ENCODE measurements at places on chromosomes 7 and 10.
A peak's percentile ranks its signal among the peaks of the same experiment; 100 is the strongest.

DNA sequence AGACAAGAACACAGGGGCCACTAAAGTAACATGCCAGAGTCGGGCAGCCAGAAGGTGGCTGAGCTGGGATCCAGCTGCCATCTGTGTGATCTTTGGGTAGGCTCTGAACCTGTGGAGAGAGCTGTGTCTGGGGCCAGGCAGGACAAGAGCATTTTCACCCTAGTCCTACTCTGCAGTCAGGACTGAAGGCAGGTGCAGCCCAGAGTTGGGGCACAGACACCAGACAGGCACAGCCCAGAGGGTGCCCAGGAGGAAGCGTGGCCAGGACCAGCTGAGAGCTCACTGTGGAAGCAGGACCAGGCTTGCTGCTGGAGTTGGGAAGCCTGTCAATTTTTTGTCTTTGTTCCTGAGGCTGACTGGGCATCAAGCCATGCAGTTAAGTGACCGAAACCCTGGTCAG lies 113.6 kb downstream of the ADCY1 start:
- peak; percentile 28 for DNase-seq
- H3K4me1 ChIP-seq: no peaks in the 10 kb centered on the region
- H3K36me3 ChIP-seq: no peaks in the 10 kb centered on the region
- H3K27ac ChIP-seq: no peak overlapping the region
- H3K27me3 ChIP-seq: no peaks in the 10 kb centered on the region

- no peak overlapping the region for H3K27ac ChIP-seq
- H3K36me3 ChIP-seq: no peaks in the 10 kb centered on the region
- no peaks in the 10 kb centered on the region for H3K4me1 ChIP-seq
- no peak overlapping the region for H3K4me3 ChIP-seq
Observed at GRCh38 chr7:104861729-104862390, 152.1 kb upstream of the KMT2E start.

GRCh38 chr10:116772909-116773705 lies 30.7 kb upstream of the HSPA12A start:
- H3K4me1 ChIP-seq: no peaks in the 10 kb centered on the region
- no peaks in the 10 kb centered on the region for H3K36me3 ChIP-seq

GRCh38 chr10:22690158-22690557 lies 24.2 kb downstream of the PIP4K2A start:
- no peak overlapping the region for H3K27ac ChIP-seq
- no peak for DNase-seq
- no peaks in the 10 kb centered on the region for H3K27me3 ChIP-seq
- H3K4me3 ChIP-seq: no peak overlapping the region
- H3K4me1 ChIP-seq: no peaks in the 10 kb centered on the region

DNA sequence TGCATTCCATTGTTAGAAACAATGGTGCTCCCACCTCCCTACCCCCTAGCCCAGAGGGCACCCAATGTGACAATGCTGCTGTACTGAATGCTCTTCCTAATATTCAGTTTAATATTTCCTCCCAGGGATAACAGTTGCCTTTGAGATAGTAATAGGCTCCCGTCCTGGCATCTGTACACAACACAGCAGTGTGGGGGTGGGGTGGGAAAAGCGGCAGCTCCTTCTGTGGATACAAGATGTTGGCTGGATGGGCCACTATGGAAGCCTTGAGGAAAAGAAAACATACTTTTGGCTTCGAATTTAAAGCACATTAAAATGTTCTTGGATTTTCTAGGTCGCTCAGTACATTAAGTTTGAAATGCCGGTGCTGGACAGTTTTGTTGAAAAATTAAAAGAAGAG lies 9.2 kb upstream of the ZNF22 start:
- peak overlapping the region; percentile 90 for H3K27ac ChIP-seq
- no peaks in the 10 kb centered on the region for H3K36me3 ChIP-seq
- peak; percentile 64 for DNase-seq
- H3K4me3 ChIP-seq: no peak overlapping the region

GRCh38 chr10:35555962-35556930 lies 48.9 kb upstream of the GJD4 start:
- H3K4me3 ChIP-seq: no peak overlapping the region
- no peak overlapping the region for H3K27ac ChIP-seq
- peaks cover 30% of the 10 kb centered on the region for H3K36me3 ChIP-seq
- no peaks in the 10 kb centered on the region for H3K4me1 ChIP-seq
- no peak for DNase-seq

- no peaks in the 10 kb centered on the region for H3K36me3 ChIP-seq
- no peak overlapping the region for H3K4me3 ChIP-seq
Observed at GRCh38 chr7:66110856-66111255, 3.8 kb upstream of the CRCP start.

GRCh38 chr7:106610996-106611886 lies 49.7 kb downstream of the CCDC71L start:
- no peaks in the 10 kb centered on the region for H3K36me3 ChIP-seq
- no peak overlapping the region for H3K27ac ChIP-seq
- no peaks in the 10 kb centered on the region for H3K27me3 ChIP-seq
- no peak overlapping the region for H3K4me3 ChIP-seq

DNA sequence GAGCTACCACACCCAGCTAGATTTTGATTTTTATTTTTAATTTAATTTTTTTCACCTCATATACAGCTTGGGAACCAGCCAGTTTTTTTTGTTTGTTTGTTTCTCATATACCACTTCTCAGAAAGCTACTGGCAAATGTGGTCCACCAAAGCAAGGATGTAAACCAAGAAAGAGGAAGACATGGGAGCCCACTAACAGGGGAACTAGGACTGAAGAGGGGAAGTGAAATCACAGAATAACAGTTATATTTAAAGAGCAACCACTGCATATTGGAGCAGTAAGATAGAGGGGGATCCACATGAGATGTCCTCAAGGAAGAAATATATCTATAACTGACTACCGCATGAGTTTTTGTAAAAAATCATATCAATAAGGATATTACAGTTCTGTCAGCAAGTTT lies 10.5 kb downstream of the CPVL start:
- H3K4me3 ChIP-seq: no peak overlapping the region
- DNase-seq: no peak
- no peaks in the 10 kb centered on the region for H3K36me3 ChIP-seq
- H3K4me1 ChIP-seq: no peaks in the 10 kb centered on the region
- no peak overlapping the region for H3K27ac ChIP-seq
- H3K27me3 ChIP-seq: no peaks in the 10 kb centered on the region

DNA sequence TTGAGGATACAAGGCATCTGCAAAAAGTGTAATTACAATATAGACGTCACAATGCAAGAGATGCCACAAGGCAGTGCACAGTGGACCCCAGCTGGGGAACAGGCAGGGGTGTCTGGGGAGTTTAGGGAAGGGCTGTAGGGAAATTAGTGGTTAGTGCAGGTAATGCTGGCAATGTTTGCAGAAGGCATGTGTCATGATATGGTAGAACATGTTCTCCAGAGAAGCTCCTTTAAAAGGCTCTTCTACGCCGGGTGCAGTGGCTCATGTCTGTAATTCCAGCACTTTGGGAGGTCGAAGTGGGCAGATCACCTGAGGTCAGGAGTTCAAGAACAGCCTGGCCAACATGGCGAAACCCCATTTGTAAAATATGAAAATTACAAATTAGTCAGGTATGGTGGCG lies 98.0 kb downstream of the JCAD start:
- no peak overlapping the region for H3K4me3 ChIP-seq
- peaks cover 58% of the 10 kb centered on the region for H3K4me1 ChIP-seq
- no peak overlapping the region for H3K27ac ChIP-seq

GRCh38 chr10:59905066-59905730 lies 1.2 kb downstream of the CCDC6 start:
- peaks cover 59% of the 10 kb centered on the region for H3K4me1 ChIP-seq
- peak; percentile 35 for DNase-seq
- H3K4me3 ChIP-seq: peak overlapping the region; percentile 98
- peak overlapping the region; percentile 99 for H3K27ac ChIP-seq
- H3K27me3 ChIP-seq: no peaks in the 10 kb centered on the region
- no peaks in the 10 kb centered on the region for H3K36me3 ChIP-seq

- H3K4me1 ChIP-seq: no peaks in the 10 kb centered on the region
- H3K36me3 ChIP-seq: no peaks in the 10 kb centered on the region
- no peak overlapping the region for H3K4me3 ChIP-seq
- DNase-seq: no peak
- no peaks in the 10 kb centered on the region for H3K27me3 ChIP-seq
Observed at GRCh38 chr7:144854839-144855424, 19.1 kb upstream of the TPK1 start.

- no peaks in the 10 kb centered on the region for H3K36me3 ChIP-seq
- H3K4me3 ChIP-seq: no peak overlapping the region
- peaks cover 98% of the 10 kb centered on the region for H3K27me3 ChIP-seq
- H3K27ac ChIP-seq: no peak overlapping the region
- H3K4me1 ChIP-seq: peaks cover 37% of the 10 kb centered on the region
Observed at GRCh38 chr7:155810770-155811559, 1.3 kb downstream of the SHH start.

- no peaks in the 10 kb centered on the region for H3K36me3 ChIP-seq
- no peak overlapping the region for H3K27ac ChIP-seq
- no peak for DNase-seq
- H3K4me1 ChIP-seq: no peaks in the 10 kb centered on the region
- no peaks in the 10 kb centered on the region for H3K27me3 ChIP-seq
Observed at GRCh38 chr7:80460857-80461256, 51.0 kb downstream of the GNAT3 start.

- H3K4me3 ChIP-seq: no peak overlapping the region
- H3K27ac ChIP-seq: no peak overlapping the region
- H3K27me3 ChIP-seq: no peaks in the 10 kb centered on the region
- H3K4me1 ChIP-seq: peaks cover 28% of the 10 kb centered on the region
- DNase-seq: no peak
Observed at GRCh38 chr7:2517026-2517425, 2.5 kb upstream of the LFNG start.

- no peak for DNase-seq
- no peaks in the 10 kb centered on the region for H3K27me3 ChIP-seq
- no peak overlapping the region for H3K4me3 ChIP-seq
- no peaks in the 10 kb centered on the region for H3K36me3 ChIP-seq
Observed at GRCh38 chr10:44398271-44398670, 13.4 kb upstream of the CXCL12 start.

DNA sequence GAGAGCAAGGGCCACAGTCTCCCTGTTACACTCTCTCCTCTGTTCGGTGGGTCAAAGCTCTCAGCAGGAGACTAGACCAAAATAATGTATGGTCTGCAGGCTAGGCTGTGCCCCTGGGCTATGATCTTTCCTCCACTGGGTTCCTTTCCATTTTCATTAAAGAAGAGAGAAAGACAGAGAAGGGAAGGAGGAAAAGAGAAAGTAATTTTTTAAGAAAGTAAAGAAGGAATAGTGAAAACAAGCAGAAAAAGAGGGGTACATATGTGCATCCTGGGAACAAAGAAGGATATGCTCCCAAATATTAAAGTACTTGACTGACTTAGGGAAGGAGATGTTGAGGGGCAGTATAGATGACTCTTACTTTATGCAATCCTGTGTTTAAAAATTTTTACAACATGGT lies 33.6 kb upstream of the PIK3AP1 start:
- H3K4me1 ChIP-seq: no peaks in the 10 kb centered on the region
- no peaks in the 10 kb centered on the region for H3K27me3 ChIP-seq
- H3K27ac ChIP-seq: no peak overlapping the region
- H3K36me3 ChIP-seq: no peaks in the 10 kb centered on the region

DNA sequence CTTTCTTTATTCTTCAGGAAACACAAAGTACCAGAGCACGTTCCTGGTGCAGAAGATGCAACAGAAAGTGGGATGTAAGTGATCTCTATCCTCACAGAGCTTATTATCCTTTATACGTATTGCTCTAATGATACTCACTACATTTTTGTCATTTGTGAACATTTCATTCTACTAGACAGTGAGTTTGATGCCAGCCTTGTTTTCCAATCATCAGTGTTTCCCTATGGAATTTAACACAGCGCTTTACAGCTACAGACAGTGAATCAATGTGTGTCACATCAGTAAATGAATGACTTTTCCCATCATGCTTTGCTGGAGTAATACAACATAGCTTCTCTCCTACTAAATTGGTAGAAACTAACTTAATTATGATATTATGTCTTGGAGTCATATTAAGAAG lies 175.5 kb downstream of the SDHAF3 start:
- DNase-seq: no peak
- H3K27ac ChIP-seq: no peak overlapping the region
- H3K36me3 ChIP-seq: no peaks in the 10 kb centered on the region
- H3K27me3 ChIP-seq: no peaks in the 10 kb centered on the region
- H3K4me3 ChIP-seq: no peak overlapping the region

GRCh38 chr7:24349339-24349738 lies 65.3 kb downstream of the NPY start:
- no peaks in the 10 kb centered on the region for H3K4me1 ChIP-seq
- no peak for DNase-seq
- H3K27ac ChIP-seq: no peak overlapping the region
- H3K27me3 ChIP-seq: no peaks in the 10 kb centered on the region
- no peak overlapping the region for H3K4me3 ChIP-seq

DNA sequence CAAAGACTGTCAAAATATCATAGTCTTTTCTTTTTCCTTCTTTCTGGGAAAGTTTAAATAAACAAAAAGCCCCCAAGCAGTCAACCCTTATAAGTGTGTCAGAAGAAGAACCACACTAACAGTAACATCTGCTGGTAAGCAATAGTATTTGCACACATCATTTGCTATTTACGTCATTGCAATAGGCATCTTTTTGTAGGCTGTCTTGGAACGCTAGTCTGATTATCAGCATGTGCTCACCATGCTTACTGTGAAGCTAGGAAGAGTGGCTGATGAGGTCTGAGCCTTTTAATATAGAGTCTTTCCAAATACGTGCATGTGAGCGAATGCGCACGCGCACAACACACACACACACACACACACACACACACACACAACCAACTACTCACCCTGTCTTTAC lies 599.0 kb upstream of the TPK1 start:
- H3K4me3 ChIP-seq: no peak overlapping the region
- no peaks in the 10 kb centered on the region for H3K4me1 ChIP-seq
- no peak for DNase-seq
- H3K36me3 ChIP-seq: no peaks in the 10 kb centered on the region
- H3K27me3 ChIP-seq: no peaks in the 10 kb centered on the region
